ENCODE measurements at places on chromosomes 12 and 14.

GRCh38 chr12:32273063-32273522 is 126.3 kb upstream of the FGD4 start:
- DNase-seq = no peak

- DNase-seq = no peak
Measured at GRCh38 chr14:101897326-101897725, 67.0 kb upstream of the DYNC1H1 start.

DNA sequence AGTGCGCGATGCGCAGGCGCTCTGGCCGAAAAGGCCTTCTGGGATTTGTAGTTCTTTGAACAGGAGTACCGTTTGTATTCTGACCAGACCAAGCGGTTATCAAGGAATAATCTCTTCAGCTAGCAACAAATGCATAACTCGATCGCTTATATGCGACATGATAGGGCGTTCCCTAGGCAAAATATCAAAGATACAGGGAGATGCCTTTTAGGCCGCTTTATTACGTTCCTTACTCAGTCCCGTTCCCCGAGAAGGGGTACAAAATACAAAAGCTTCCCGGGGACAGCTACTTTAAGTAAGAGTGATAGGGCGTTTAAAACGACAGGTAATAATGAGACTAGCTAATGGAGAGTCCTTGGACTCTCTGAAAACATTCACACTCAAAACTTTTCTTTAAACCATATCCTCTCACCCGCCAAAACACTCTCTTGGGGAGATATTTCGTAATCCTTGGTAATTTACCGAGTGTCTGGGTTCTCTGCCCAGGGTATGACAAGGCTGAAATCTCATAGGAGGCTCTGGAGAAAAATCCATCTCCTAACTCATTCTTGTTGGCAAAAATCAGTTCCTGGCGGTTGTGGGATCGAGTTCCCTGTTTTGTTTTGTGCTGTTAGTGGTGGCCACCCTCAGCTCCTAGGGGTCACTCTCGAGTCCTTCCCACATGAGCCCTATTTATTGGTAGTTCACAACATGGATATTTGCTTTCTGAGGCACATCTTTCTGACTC is 412 bp upstream of the SNW1 start:
- DNase-seq = no peak

DNA sequence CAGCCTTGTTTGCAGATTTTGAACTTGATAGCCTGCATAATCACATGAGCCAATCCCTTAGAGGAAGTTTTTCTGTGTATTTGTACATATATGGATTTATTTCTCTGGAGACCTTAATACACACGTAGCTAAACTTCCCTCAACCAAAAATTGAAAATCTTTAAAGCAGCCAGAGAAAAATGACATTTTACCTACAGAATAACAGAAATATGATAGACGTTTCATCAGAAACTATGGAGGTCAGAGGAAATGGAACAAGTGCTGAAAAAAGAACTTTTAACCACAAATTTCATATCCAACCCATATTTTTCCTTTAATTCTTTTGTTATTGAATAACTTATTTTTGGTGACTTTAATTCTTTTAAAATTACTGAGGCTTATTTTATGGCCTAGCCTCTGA is 177.7 kb downstream of the CCDC91 start:
- DNase-seq = no peak

- no peak for DNase-seq
Measured at GRCh38 chr14:77043984-77044485, 15.5 kb upstream of the IRF2BPL start.

DNA sequence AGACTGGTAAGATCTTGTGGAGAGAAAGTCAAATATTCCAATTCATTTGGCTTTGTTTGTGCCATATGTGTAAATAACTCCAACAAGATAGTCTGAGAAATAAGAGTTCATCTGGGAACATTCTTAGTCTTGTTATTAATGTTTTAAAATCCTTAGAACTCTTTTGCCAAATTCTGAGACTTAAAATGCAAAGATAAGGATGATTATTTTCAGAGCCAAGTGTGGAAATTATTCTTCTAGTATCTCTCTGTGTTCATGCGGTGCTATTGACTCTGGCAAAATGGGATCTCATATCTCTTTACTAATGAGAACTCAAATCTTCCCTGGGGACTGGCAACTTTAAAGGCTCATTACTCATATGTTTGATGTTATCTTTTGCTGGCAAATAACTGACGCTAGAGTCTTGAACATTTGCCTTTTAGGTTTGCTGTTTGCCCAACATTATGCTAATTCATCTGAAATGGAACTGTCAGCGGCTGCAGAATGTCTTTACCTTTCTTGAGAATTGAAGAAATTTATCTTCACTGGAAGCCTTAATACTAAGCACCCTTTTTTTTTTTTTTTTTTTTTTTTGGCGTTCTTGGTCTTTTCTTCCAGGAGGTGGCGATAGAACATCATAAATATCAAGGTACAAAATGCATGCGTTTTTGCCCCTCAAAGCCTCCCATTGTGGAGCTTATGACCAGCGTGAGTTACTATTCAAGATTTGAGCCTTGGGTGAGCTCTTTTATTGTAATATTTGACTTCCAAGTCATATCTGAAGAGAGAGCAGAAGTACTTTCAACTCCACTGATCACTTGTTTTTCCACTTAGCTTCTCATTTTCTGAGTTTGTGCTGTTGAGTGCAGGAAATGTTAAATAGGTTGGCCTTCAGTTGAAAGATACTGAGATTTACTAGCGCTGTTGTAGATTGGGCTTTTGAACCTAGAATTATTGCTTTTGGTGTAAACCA is 86.5 kb downstream of the CAND1 start:
- DNase-seq = no peak

GRCh38 chr14:86852530-86852929 is 1140.5 kb downstream of the GALC start:
- DNase-seq = peak; percentile 33

GRCh38 chr12:97561619-97562290 is 99.2 kb downstream of the RMST start:
- no peak for DNase-seq

GRCh38 chr14:56998728-56999127 is 188.4 kb upstream of the OTX2 start:
- no peak for DNase-seq

- no peak for DNase-seq
Measured at GRCh38 chr12:124893792-124894516, 20.5 kb downstream of the UBC start.

Data from HFF-Myc (cell line).